IMR-90 (cell line): ENCODE measurements at places on chromosomes 3 and 15. TPM values are rescaled to one million over a fixed set of nuclear protein-coding genes. Genes with fewer than 3 reads are reported as not detected.

DNA sequence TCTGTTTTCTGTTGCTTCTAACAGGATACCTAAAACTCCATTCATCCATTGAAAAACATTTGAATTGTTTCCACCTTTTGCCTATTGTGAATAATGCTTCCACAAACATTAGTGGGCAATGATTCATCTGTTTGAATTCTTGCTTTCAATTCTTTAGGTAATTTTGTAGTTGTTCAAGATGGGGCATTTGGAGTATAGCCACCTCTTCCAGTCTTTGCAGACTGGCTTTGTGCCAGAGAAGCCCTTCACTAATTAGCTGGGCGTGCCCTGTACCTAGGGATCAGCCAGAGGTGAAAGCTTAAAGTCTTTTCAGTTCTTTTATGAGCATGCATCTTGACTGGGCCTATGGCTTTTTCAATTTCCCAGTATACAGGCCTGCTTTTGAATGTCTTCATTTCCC lies 10.9 kb downstream of the RTP1 start:
- peak; percentile 29 for DNase-seq

DNA sequence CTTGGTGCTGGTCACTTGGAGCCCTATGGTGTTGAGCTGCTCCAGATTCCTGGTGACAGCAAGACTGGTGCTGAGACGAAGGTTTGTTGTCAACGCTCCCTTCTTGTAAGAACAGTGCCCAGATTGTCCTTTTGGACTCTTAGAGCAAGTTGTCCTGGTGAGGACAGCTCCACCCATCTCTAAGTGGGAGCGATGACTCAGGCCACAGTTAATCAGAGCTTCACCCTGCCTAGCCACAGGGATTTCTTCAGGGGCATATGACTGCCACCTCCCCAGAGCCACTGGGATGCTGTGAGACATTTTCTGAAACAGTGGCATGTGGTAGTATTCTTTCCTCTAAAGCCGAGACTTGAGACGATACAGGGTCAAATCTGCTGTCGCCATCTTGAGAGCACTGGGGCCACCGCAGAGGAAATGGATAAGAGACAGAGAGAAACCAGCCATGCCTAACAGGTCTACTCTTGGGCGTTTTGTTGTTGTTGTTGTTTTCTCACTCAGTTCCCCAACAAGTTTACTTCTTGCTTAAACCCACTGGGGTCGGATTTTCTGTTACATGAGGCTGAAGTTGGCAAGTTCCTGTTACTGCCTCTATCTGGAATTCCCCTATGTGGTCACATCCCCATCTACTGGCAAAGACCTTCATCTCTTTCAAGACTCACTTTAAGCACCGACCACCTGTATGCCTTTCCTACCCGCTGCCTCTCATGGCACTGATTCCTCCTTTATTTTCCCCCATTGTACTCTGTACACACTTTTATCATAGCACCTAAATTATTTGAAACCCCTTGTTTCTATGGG lies 16.0 kb upstream of the PCOLCE2 start:
- no peak for DNase-seq

- DNase-seq, result no peak
Measured at GRCh38 chr15:38503496-38503895, 49.6 kb downstream of the FAM98B start.

DNA sequence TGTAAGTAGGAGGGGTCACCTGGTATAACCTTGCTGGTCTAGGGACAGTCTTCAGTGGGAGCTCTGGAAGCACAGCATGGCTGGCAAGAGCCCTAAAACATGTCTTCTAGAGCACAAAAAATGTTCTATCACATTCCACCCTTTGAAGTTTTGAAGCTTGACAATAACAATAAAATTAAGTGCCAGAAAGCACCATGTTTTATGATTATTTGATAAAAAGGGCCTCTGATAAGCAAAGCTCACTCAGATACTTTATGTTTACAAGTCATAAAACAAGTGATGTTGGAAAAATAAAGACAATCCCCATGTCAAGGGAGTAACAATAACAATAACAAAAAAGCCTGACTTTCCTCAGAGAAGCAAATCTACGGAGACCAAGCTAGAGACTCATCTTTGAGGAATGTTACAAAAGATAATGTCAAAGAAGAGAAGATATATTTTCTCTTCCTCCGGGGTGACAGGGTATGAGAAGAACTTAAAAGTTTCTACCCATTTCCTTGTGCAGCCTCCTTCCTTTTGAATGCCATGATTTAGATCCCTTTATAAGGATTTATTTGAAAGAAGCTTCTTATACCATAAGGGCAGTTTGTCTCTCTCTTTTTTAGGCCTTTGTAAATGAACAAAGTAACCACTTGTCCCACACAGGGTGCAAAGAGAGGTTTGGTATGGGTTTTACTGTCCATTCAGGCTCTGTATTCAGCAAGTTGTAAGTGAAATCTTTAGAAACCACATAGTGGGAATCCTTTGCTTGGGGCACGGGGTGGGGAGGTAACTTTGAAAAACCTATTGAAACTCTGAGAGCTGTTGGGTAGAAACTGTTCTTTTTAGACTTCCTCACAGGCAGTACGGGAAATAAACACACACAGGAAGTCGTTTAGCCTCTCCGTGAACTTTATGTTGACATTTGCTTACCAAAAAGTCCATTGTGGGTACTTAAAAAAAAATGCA lies 109.6 kb upstream of the RBMS3 start:
- DNase-seq, result peak; percentile 45

Gene TRIM71
- not detected in 2 replicates for polyA plus RNA-seq

DNA sequence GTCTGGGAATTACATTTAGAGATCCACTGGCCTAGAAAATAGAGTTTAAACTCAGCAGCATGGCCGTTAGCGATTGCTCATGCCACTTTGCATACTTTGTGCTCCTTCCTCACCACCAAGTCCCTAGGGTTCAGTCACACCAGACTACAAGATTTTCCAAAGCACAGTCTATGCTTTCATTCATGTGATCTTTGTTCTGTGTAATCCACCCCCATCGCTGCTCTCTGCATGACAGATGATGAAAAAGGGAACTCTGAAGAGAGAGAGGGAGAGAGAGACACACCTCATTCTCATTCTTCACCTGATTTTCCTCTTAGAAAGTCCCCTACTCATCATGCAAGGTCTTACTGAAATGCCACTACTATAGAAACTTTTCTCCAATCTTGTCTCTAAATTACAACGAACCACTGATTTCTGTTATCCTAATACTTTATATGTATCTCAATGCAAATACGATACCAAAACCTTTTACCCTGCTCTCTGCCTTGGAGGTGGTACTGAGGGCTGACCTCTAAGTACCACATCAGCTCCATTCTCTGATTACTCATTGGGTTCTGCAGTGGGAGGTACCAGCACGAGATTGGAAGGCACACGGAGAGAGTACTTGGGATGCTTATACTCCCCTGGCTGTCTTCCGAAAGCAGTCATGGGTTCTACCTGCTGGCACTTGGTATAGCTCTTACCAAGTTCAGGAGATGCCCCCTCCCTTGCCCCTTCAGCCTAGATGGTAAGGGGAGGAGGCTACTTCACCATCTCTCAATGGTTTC lies 1.1 kb upstream of the PARP15 start:
- DNase-seq, result no peak

GRCh38 chr3:131231710-131232389 lies 149.7 kb upstream of the NUDT16 start:
- DNase-seq, result no peak

Gene PRR20G
- not detected in 2 replicates for polyA plus RNA-seq

DNA sequence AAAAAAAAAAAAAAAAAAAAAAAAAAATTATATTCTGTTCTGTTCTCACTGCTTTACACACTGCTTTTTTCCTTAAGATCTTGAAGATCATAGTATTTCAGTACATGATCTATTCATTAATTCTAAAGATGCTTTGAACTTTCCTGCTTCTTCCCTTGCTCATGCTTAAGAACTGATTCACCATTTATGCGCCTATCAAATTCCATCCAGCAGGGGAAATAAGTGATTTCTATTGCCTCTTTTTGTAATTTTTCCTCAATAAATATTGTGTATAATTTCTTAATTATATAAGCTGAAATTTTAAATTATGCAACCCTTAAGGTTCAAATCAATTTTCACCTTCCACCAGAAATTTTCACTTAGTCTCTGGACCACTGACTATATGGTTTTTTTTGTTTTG lies 10.6 kb downstream of the DENND6A start:
- peak; percentile 53 for DNase-seq

- peak; percentile 25 for DNase-seq
Measured at GRCh38 chr3:172449466-172450149, 1.4 kb upstream of the GHSR start.

DNA sequence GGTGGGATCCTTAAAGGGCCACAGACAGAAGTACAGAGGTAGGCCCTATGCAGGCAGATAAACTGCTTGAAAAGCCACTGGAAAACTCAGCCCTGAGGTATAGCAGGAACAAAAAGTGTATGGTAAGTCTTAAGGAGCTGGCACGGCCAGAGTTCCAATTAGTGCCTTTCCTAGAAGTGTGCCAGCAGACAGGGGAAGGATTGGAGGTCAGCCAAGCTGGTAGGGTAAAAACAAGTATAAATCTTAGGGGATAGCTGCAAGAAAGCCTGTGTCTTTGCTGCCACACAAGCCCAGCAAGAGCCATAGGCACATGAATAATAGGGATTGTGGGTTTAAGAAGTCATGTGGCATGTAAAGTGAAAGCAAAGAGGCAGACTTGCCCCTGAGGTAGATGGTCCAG lies 582.5 kb downstream of the PLOD2 start:
- no peak for DNase-seq

DNA sequence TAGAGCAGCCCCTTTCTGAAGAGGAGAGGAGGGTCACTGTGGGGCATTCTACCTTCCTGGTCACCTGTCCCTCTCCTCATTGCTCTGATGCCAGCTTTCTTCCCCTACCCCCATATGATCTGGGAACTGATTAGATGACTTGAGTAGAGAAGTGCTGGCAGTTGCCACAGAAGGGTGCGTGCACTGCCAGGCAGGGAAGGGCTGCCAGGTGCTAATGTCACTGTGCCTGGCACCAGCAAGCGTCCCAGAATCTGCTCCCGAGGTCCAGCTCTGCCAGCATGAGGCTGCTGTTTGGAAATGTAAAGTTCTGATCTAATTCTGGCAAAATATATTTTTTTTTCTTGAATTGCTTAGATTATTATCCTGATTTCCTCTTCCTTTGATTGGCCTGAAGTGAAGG lies 52.8 kb downstream of the PPM1L start:
- no peak for DNase-seq
